Activated CD4-positive, alpha-beta T cell treated with anti-CD3 and anti-CD28 coated beads for 4 hours (primary cell): ENCODE measurements at places on chromosomes 12 and 14.

GRCh38 chr12:131895640-131896079 lies 1.2 kb downstream of the ULK1 start:
- DNase-seq, result peak; percentile 35

DNA sequence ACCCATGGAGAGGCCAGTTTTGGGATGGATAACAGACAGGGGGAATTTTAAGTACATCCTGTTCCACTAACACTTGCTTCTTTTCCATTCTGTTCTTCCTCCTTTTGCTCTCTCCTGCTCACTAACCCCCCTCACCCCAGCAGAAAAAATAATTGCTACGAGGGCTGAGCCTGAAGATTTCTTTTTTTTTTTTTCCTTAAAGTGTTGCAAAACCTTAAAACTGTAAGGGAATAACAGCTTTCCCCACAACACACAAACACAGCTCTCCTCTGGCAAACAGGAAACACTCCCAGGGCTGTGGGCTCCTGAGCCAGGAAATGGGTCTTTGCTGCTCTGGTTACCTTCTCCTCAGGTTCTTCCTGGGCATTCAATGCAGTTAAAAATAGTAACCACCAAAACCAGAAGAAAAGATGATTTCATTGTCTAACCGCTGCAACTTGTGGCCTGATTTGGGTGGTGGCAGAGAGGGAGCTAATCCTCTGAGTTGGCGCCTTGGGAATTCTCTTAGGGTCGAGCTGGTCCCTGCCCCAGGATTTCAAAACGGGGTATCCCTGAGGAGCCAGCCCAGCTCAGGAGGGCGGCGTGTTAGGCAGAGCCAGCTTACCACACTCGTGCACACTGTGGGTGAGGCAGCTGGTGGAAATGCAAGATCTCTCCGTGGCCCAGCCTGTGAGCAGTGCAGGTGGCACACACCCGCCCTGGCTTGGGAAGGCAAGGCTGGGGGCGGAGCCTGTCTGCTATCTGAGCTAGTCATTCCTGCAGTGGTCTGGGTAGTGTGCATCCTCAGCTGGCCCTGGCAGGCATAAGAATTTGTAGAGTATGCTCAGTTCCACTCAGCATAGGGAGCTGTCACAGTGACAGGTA lies 17.1 kb upstream of the EMP1 start:
- DNase-seq, result peak; percentile 62

DNA sequence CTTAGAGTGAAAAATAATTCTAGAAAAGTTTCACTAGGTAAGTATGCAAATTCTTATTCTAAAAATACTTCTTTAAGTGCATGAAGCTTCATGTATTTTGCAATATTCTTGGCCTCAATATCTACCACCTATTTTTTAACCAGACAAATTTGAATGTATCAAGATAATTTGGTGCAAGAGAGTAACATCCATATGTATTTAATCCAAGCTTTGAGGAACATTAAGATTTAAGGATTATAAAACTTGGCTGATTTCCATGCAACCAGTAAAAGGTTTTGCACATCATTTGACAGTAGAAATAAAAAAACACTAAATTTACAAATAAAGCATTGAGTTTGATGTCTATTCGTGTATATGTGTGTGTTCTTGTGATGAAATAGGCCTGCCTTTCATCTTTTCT lies 7.7 kb downstream of the LUM start:
- DNase-seq, result no peak

- no peak for DNase-seq
Measured at GRCh38 chr12:52515927-52516831, 4.0 kb downstream of the KRT5 start.

- DNase-seq, result no peak
Measured at GRCh38 chr12:93645702-93646101, 31.5 kb upstream of the CRADD start.

GRCh38 chr14:72164420-72165228 lies 232.4 kb downstream of the RGS6 start:
- DNase-seq, result no peak

DNA sequence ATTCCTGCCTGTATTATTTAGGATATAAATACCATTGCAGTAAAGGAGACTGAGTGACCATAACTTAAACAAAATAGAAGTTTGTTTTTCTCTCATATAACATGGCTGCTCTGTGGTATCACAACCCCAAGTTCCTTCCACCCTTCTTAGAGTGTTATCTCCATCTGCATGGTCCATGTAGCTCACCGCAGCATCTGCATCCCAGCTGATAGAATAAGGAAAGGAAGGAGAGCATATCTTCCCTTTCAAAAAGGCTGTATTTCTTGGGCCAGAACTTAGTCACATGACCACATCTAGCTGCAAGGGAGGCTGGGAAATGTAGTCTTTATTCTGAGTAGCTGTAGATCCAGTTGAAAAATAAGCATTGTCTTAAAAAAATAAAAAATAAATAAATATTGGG lies 184.8 kb upstream of the NUDT4 start:
- DNase-seq, result no peak

- no peak for DNase-seq
Measured at GRCh38 chr14:93212432-93212831, 5.4 kb downstream of the UBR7 start.

DNA sequence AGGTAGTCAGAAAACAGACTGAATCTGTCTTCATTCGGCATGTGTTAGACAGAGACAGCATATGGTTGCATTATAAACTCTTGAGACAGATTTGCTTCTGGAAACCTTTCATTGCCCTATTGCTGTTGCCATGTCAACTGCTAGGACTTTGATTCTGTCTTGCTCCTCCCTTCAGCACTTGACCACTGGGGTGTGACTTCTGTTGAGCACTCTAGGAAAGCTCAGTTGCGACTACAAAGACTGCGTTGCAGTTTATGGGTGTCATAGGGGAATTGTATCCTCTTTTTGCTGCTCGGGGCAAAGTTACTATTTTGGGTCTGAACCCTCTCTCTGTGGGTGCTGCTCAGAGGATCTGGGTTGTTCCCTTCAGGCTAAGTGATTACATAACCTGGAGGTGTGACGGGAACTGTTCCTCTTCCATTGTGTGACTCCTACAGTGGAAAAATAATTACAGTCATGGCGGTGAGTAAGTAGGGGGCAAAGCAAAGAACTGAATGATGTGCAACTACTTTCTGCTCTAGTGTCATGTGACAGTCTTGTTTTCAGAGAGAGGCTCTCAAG lies 44.3 kb upstream of the TRIM9 start:
- DNase-seq, result no peak

- DNase-seq, result no peak
Measured at GRCh38 chr14:31207287-31207754, 272 bp downstream of the HECTD1 start.

DNA sequence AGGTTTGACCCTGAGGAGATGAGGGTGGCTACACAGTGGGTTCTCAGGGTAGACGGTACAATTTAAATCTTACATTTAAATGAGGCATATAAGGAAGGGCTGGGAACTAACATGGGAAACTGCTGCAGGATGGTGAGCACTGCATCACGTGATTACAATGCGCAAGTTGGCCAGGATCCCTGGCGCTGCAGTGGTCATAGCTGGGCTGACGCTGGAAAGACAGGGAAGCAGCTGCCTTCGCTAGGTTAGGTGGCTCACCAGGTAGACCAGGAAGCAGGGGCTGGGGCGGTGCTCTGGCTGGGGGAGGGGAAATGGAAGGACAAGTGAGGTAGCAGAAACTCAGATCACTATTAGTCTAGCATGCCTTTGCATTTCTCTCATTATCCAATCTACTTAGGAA lies 149.9 kb downstream of the FOXN3 start:
- no peak for DNase-seq

GRCh38 chr14:45144658-45145057 lies 8.9 kb downstream of the FANCM start:
- no peak for DNase-seq

GRCh38 chr12:44002607-44003006 lies 166.7 kb downstream of the TMEM117 start:
- no peak for DNase-seq

DNA sequence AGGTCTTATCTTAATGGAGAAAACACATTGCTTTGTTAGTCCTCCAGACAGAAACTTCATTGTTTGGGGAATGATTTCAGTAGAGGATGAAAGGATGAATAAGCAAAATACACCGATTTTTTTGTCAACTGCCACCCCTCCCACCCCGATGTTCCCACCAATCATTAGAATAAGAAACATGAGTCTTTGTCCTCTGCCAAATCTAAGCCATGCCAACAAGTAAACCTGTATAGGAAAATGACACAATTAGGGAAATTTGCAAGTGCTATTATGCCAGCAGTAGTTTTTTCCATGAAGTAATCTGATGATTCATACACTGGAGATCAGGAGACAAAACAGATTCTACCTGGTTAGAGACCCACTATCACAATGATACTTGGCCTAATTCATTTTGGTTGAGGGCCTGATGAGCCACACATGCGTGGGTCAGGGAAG lies 35.9 kb downstream of the FLRT2 start:
- DNase-seq, result no peak

GRCh38 chr12:9740106-9740750 lies 7.3 kb upstream of the CLECL1 start:
- DNase-seq, result no peak

- DNase-seq, result no peak
Measured at GRCh38 chr12:79919762-79920161, 15.1 kb downstream of the PPP1R12A start.

DNA sequence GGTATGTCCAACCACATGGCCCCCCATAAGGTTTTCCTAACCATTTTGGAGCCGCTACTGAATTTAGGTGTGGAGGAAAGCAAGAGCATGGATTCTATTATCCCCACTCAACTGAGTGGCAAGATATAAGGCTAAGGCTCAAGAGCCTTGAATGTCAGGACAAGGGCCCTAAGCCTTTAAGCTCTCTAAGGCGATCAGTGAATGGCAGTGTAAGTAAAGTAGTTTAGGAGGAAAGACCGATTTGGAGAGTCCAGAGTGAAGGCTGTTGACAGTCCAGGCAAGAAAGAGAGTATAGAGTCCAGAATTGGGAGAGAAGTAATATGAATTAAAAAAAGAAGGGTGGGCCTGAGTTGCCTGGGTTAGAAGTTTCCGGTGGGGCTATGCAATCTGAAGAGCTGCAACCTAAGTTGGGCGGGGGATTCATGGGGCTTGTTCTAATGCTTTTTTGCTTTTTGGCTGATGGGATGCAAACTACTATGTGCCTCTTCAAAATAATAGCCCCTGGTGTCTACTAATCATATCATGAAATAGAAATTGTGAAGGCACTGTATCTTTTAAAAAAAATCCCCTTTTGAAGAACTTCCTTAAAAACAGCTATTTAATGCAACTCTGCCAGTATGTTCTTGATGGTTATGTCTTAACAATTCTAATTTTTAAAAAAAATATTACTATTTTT lies at the start of gene SPIC:
Gene SPIC, plus strand, starts transcription at position 626 of the 676 bp plus-strand sequence. CDS start 1,569 bp downstream, outside the sequence.
- no peak for DNase-seq

DNA sequence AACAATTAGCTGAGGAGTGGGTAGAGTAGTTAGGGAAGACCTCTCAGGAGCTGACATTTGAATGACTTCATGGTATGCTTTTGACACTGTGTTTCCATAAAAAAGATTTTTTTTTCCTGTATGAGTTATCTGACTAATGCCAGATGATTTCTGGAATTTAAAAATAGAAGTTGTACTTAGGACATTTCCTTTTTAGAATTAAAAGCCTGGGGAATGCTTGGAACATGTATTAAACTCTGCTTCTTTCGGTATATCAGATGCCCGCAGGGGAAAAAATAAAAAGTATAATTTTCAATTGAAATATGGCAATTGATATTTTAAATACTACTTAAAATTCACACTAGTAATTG lies 41.1 kb downstream of the BRMS1L start:
- DNase-seq, result no peak

DNA sequence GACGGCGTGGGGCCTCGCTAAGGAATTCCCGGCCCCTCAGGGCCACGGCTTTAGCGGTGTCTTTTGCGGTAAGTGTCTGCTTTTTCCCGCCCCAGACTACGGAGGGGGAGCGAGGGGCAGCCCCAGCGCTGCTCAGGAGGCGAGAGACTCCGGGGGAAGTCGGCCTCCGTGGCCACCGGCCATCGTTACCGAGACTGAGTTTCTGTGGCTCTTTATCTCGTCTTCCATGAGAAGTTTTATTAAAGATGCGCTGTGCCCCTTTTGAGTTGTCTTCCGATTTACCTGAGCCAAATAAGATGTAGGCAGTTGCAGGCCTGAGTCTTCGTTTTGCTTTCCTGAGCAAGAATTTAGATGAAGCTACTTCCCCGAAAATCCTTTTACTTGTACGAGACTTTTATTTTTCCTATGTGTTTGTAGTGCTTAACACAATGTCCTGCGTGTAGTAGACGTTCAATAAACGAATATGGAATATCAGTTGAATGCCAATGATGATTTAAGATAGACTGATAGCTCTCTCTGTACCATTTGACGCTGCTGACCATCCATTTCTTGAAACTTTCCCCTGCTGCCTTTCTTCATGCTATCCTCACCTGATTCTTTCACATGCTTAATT lies 462 bp downstream of the SRP54 start:
- DNase-seq, result no peak

DNA sequence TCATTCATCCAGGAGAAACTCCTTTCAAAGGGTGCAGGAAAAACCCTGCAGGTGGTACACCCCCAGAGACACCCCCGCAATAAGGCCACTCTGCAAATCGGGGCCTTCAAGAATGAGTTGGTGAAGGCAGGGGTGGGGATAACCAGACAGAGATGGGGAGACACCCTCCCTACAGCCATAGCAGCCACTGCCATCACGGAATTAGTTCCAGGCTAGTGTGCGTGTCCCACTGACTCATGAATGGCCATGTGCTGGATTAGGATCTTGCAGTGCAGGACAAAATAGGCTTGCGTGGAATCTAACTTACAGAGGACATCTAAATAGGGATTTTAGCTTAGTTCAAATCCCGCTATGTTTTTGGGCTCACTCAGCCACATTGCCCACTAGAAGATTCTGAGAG lies 37.8 kb downstream of the SPRING1 start:
- no peak for DNase-seq

DNA sequence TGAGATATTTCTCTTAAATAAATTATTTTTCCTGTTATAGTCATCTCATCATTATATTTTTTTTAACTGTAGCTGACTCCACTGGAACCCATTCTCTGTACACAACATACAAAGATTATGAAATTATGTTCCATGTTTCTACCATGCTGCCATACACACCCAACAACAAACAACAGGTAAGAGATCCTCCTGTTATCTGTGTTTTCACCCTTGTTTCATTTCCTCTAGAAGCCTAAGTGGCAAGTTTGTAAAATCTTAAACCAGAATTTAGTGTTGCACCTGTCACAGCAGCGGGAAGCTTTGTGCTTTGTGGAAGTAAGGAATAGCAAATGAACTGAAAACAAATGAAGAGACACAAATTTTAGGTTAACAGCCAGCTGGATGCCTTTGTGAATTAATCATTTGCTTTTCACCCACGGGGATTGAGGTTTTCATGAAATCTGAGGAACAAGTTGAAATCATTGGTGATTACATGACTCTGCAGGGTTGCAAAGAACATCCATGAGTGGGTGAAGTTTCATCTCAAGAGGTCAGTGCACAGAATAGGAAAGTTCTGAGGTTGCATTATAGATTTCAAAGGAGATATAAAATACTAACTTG lies 273.9 kb upstream of the RGS6 start:
- no peak for DNase-seq

DNA sequence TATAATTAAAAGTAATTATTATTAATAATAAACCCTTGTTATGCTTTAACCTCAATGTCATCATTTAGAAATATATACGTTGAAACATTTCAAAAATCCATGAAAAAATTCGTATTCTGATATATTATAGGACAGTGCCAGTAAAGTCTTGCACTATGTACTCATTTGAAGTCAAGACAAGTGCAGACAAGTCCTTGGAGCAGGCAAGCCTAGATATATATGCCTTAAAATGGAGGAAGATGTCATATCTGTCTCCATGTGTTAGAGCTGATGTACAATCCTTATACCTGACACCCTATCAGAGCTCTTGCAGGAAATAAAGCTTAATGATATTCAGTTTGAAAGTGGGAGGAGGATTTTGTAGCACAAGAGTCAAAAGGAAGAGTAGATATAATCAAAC lies 310.4 kb downstream of the KCNH5 start:
- no peak for DNase-seq
